ENCODE measurements at places on chromosomes 5 and 9. TPM values are rescaled to one million over a fixed set of nuclear protein-coding genes. Genes with fewer than 3 reads are reported as not detected.
A peak's percentile ranks its signal among the peaks of the same experiment; 100 is the strongest.

DNA sequence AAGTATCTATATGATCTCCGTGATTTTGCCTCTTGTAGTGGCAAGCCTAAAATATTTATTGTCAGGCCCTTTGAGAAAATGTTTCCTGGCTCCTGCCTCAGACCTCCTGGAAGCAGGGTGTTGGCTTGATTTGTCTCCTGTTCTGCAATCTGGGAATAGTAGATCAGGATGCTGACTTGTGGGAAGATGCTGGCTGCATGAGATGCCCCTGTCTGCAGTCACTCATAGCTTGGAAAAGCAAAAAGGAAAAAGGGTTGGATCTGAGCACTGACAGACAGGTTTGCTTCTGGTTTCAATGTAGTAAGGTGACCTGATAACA is 16.7 kb downstream of the TJP2 start:
- H3K36me3 ChIP-seq: no peaks in the 10 kb centered on the region
- H3K27ac ChIP-seq: no peak overlapping the region
- no peak for DNase-seq

DNA sequence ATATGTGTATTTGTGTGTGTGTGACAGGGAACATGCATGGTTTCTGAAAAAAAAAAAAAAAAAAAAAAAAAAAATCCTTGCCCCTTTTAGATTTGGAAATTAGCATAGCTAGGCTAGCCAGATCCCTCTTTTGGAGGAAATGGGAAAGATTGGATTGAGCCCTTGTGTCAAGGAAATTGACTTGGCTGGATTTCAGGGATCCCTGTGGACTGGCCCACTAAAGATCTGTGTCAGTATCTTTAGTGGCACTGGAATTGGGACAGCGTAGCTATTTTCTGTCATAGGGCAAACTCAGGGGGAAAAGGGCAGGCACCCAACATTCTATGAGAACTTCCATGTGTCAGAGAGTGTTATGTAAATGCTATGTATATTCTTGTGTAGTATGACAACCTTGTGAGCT is 35.4 kb downstream of the SH3GL2 start:
- H3K27ac ChIP-seq: no peak overlapping the region
- no peak overlapping the region for H3K4me3 ChIP-seq
- no peaks in the 10 kb centered on the region for H3K36me3 ChIP-seq
- peaks cover 38% of the 10 kb centered on the region for H3K27me3 ChIP-seq
- no peak for DNase-seq
- H3K4me1 ChIP-seq: no peaks in the 10 kb centered on the region

IL17B gene
- 1.1 TPM for total RNA-seq

PCDH12 gene
- total RNA-seq: 0.02 TPM

GRCh38 chr5:15948190-15948589 is 231.4 kb downstream of the MARCHF11 start:
- peaks cover 3% of the 10 kb centered on the region for H3K4me1 ChIP-seq
- H3K27ac ChIP-seq: no peak overlapping the region
- no peak overlapping the region for H3K4me3 ChIP-seq
- no peaks in the 10 kb centered on the region for H3K27me3 ChIP-seq
- no peak for DNase-seq

DNA sequence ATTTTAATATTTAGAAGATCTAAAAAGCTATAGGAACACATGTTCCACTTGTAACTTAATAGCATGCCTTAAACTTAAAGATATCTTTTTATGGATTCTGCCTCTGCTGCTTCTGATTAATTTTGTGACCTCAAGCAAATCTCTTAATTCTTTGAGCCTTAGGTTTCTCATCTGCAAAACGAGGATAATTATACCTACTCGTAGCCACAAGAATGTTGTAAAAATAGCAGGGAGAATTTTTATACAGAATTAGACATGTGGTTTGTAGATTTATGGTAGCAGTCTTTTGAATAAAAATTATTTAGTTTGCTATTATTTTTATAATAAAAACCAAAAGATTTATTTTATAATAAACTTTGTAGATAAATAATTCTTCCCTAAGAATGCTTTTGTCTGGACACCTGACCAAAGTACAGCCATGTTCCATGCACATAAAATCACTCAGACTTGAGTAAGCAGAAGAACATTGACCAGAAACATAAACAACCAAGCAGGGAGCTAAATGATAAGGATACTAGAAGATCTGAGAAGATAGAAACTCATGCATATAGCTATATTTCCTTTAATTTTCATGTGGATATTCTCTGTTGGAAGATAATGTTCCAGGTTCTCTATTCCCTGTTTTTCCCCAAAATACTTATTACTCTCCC is 18.5 kb downstream of the C9orf85 start:
- no peak overlapping the region for H3K4me3 ChIP-seq
- peaks cover 34% of the 10 kb centered on the region for H3K4me1 ChIP-seq
- H3K27ac ChIP-seq: peak overlapping the region; percentile 42
- H3K27me3 ChIP-seq: no peaks in the 10 kb centered on the region
- no peaks in the 10 kb centered on the region for H3K36me3 ChIP-seq

SLC46A2 gene
- not detected for total RNA-seq

DNA sequence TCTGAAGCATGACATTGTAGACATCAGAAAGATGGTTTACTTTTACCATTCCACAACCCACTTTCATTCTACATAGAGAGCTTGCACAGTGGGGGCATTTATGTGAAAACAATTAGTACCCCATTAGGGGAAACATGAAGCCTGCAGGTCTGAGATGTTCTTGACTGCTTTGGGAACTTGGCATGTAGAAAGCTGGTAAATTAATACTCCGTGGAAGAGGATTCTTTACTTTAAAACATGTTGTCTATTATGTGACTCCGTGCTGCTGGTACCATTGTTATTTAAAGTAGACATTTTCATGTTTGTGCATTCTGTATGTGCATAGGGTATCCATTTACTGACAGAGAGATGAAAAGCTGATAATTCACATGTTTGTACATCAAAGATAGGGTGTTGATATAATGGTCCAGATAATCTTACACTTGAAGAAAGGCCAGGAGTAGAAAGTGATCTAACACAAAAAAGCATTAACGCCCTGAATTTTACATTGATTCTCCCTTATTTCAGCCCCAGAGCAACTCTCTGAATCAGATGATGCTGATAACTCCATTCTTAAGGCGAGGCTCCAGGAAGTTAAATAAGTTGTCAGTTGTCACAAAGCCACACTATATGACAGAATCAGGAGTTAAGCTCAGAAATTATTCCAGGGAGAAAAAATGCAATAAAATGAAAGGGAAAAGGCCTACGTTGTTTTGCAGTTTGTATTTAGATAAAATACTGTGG is 50.1 kb upstream of the CD180 start:
- no peaks in the 10 kb centered on the region for H3K36me3 ChIP-seq
- no peaks in the 10 kb centered on the region for H3K27me3 ChIP-seq
- no peak overlapping the region for H3K4me3 ChIP-seq
- DNase-seq: no peak
- no peak overlapping the region for H3K27ac ChIP-seq
- H3K4me1 ChIP-seq: peaks cover 12% of the 10 kb centered on the region

INSL4 gene
- not detected for total RNA-seq

PCDHB9 gene
- 3.1 TPM for total RNA-seq

BHMT2 gene
- not detected for total RNA-seq

- H3K4me1 ChIP-seq: peaks cover 43% of the 10 kb centered on the region
- no peak for DNase-seq
- H3K36me3 ChIP-seq: no peaks in the 10 kb centered on the region
- no peaks in the 10 kb centered on the region for H3K27me3 ChIP-seq
- H3K4me3 ChIP-seq: peak overlapping the region; percentile 89
Measured at GRCh38 chr5:62306896-62307689, 1.1 kb downstream of the KIF2A start.

DNA sequence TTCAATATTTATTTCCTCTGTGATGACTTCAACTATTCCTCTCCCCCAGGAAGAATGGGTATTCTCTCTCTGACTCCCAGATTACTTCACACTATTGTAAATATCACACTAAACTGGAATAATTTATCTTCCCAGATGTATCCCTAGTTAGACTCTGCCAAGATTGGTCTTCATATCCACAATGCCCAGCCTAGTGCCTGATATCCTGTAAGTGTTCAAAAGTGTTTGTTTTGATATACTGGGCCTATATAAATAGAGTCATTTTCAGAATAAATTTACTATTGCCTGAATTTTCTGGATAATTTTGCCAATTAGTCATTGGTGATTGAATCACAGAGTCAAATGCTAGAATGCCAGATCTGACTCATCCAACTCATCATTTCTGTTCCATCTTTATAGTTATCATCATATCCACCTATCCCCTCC is 143.7 kb upstream of the TNC start:
- no peak for DNase-seq
- no peaks in the 10 kb centered on the region for H3K36me3 ChIP-seq
- H3K27me3 ChIP-seq: no peaks in the 10 kb centered on the region
- no peak overlapping the region for H3K4me3 ChIP-seq

Measured in chondrocyte (in vitro differentiated cells).